ENCODE measurements at places on chromosomes 16 and 17. TPM values are rescaled to one million over a fixed set of nuclear protein-coding genes. Genes with fewer than 3 reads are reported as not detected.

CHST4 gene
- total RNA-seq = not detected

SGF29 gene
- 14.6 TPM for total RNA-seq

HS3ST3A1 gene
- total RNA-seq = 8.3 TPM

KCNG4 gene
- not detected for total RNA-seq

- no peak for DNase-seq
Measured at GRCh38 chr17:76239538-76240274, 587 bp downstream of the RNF157 start.

- no peak for DNase-seq
Measured at GRCh38 chr17:57458718-57459285, 202.5 kb downstream of the MSI2 start.

DNA sequence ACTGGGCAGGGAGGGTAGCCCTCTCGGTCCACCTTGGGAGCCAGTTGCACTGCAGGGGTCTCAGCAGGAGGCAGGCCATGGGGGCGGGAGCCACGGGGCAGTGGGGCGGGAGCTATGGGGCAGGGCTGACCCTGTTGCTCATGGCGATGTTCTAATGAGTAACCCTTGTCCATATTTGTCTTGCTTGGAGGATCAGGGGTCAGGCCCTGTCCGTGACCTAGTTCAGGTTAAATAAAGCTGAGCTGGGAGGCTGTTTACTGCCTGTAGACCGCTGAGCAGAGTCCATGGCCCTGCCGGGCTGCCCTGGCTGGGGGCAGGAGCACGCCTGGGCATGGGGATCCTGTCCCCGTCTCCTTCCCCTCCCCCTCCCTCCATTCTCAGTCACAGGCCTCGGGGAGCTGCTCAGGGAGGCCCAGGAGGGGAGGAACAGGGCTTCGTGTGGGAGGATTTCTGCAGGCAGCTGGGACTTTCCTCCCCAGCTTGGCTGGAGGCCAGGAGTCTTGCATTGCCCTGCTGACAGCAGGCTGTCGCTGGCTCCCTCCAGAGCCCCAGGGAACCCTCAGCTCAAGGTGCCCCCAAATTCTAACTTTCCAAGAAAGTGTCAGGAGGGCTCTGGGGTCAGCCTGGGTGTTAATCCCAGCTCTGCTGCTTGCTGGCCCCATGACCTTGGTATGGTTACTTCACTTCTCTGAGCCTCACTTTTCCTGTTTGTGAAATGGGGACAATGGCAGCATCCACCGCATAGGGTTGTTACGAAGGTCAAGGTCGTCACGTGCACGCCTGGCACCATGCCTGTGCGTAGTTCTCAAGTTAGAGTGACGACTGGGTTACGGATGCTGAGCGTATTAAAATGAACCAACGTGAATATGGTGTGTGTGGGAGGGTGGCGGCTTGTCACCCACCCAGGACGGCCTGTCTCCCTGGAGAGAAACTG is 6.1 kb upstream of the SERPINF2 start:
- DNase-seq = peak; percentile 62

All from fibroblast of the aortic adventitia (primary cell).